H9 (cell line): ENCODE measurements at places on chromosomes 3 and 15. TPM values are rescaled to one million over a fixed set of nuclear protein-coding genes. Genes with fewer than 3 reads are reported as not detected.

Gene PPIP5K1
- 28.5 and 30.1 TPM in 2 replicates for total RNA-seq

Gene PP2D1
- not detected in 2 replicates for total RNA-seq

Gene C3orf85
- total RNA-seq, result not detected in 2 replicates

Gene SCN5A
- 6.5 and 8.0 TPM in 2 replicates for total RNA-seq

Gene LYSMD2
- 3.9 and 4.1 TPM in 2 replicates for total RNA-seq

Gene RUVBL1
- total RNA-seq, result 99.6 and 99.7 TPM in 2 replicates

Gene COX5A
- 331 and 336 TPM in 2 replicates for total RNA-seq

Gene CHRM5
- not detected in 2 replicates for total RNA-seq

Gene BFSP2
- not detected in 2 replicates for total RNA-seq

Gene THAP10
- 2.5 and 3.7 TPM in 2 replicates for total RNA-seq

Gene ATG3
- 59.3 and 60.7 TPM in 2 replicates for total RNA-seq

Gene SMCO1
- total RNA-seq, result not detected in 2 replicates

Gene SPSB4
- total RNA-seq, result 6.0 and 6.2 TPM in 2 replicates

Gene RFTN1
- 2.2 and 2.5 TPM in 2 replicates for total RNA-seq
